Spleen (tissue), 13 donors: ENCODE measurements at places on chromosomes 2 and 18. TPM values are rescaled to one million over a fixed set of nuclear protein-coding genes. Genes with fewer than 3 reads are reported as not detected.

DNA sequence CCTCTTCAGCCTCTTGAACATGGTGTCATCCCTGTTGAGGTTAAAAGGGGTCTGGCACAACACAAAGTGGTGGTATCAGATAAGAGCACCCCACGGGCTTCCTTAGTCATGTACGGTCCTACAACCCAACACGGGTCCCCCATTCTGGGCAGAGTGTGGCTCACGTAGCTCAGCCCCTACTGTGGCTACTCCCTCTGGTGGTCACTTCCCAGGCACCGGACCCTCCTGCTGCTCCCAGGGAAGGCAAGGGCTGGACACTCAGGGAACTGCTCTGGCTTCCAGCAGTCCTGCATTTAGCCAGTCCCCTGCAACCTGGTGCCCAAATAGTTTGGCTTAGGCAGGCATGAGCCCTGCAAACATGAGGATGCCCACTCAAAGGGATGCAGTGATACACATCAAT is 58.6 kb downstream of the GALNT14 start:
- no peaks in the 10 kb centered on the region for H3K27me3 ChIP-seq
- no peaks in the 10 kb centered on the region for H3K36me3 ChIP-seq
- no peaks in the 10 kb centered on the region for H3K4me1 ChIP-seq
- no peak overlapping the region for H3K4me3 ChIP-seq
- DNase-seq, result no peak

APCDD1 gene
- 5.8 TPM for total RNA-seq

DNA sequence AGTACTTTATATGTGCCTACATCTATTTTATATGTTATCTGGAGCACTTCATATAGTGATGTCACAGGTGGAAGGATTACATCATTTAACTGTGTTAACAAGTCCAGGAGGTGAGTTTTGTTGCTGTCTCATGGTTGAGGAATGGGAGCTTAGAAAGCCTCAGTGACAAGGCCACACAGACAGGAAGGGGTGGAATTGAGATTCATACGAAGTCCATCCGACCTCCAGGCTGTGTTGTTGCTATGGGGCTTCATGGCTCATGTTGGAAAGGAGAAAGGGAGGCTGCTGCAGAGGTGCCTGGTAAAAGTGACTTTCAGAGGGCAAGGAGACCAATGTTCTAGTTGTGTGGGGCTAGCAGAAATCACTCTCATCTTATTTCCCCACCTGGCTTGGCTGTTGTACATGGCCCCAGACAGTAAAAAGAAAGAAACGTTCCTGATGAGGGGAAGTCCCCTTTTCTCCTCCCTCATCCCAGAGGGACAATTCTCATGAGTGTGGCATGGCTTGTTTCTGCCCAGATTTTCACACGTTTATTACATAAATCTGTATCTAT is 31.0 kb upstream of the GREB1 start:
- no peak overlapping the region for H3K27ac ChIP-seq
- no peak overlapping the region for H3K4me3 ChIP-seq
- H3K4me1 ChIP-seq, result no peaks in the 10 kb centered on the region

FOXD4L1 gene
- 0.21 TPM for total RNA-seq

GRCh38 chr2:214378455-214379103 is 32.3 kb upstream of the VWC2L start:
- no peaks in the 10 kb centered on the region for H3K27me3 ChIP-seq
- no peaks in the 10 kb centered on the region for H3K36me3 ChIP-seq
- DNase-seq, result no peak
- H3K27ac ChIP-seq, result no peak overlapping the region

DNA sequence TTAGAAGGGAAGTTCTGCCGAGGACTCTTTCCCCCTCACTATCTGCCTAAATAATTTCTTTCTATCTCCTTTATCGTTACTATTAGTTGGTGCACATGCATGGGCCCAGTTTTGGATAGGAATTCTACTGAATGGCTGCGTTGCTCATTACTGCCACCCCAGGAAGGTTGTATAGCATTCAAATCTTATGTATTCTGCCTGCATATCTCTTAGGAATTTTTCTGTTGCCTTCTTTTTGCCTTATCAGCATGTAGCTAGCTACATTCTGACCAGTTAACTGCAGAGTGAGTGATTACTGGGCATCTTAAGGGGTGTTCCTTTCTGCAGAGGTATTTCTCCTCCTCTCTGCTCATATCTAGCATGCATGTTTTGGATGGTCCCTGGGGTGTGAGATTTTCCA is 239.6 kb downstream of the TDRD15 start:
- no peak overlapping the region for H3K27ac ChIP-seq
- no peak for DNase-seq
- no peaks in the 10 kb centered on the region for H3K36me3 ChIP-seq
- no peak overlapping the region for H3K4me3 ChIP-seq
- no peaks in the 10 kb centered on the region for H3K4me1 ChIP-seq

DNA sequence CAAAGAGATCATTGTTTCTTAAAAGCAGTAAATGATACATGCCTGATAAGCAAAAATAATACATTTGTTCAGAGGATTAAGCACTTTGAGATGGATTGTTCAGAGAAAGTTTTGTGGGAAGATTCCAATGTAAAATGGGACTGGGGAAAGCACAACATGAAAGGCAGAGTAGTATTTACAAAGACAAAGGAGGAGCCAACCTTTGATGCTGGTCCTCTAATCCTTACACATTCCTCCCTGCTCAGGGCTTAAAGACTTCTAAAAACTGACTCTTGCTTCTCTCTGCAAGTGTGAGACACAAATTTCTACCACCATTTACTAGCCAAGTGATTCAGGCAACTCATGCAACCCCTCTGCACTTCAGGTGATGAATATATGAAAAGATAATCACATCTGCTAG is 47.2 kb upstream of the REG3G start:
- H3K36me3 ChIP-seq, result no peaks in the 10 kb centered on the region
- no peaks in the 10 kb centered on the region for H3K27me3 ChIP-seq
- no peak overlapping the region for H3K27ac ChIP-seq
- no peak for DNase-seq
- peaks cover 15% of the 10 kb centered on the region for H3K4me1 ChIP-seq

GRCh38 chr18:5668087-5668715 is 124.4 kb upstream of the EPB41L3 start:
- H3K4me3 ChIP-seq, result no peak overlapping the region
- H3K36me3 ChIP-seq, result no peaks in the 10 kb centered on the region
- DNase-seq, result no peak
- H3K4me1 ChIP-seq, result no peaks in the 10 kb centered on the region

- DNase-seq, result no peak
- no peak overlapping the region for H3K27ac ChIP-seq
- no peak overlapping the region for H3K4me3 ChIP-seq
- no peaks in the 10 kb centered on the region for H3K36me3 ChIP-seq
- no peaks in the 10 kb centered on the region for H3K4me1 ChIP-seq
Observed at GRCh38 chr2:202743613-202744012, 108.8 kb downstream of the FAM117B start.

C2orf15 gene
- 1.5 TPM for total RNA-seq

DNA sequence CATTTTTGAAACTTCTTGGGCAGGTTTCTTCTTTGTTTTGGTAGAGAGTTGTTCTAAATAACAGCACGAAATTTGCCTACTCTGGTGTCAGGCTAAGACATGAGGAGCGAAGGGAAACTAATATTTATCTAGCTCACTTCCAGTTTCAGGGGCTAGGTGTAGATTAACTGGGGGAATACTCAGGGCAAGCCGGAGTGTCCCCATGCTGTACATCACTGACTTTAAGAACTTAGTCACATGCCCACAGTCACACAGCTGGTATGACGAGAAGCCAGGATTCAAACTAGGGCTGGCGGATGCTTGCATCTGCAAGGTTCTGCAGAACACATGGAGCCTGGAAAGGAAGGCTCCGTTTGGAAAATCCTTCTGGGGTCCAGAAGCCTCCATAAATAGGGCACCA is 133.3 kb downstream of the ALPK2 start:
- no peak for DNase-seq
- peaks cover 6% of the 10 kb centered on the region for H3K4me1 ChIP-seq
- no peak overlapping the region for H3K27ac ChIP-seq
- H3K36me3 ChIP-seq, result no peaks in the 10 kb centered on the region
- peaks cover 6% of the 10 kb centered on the region for H3K27me3 ChIP-seq

DNA sequence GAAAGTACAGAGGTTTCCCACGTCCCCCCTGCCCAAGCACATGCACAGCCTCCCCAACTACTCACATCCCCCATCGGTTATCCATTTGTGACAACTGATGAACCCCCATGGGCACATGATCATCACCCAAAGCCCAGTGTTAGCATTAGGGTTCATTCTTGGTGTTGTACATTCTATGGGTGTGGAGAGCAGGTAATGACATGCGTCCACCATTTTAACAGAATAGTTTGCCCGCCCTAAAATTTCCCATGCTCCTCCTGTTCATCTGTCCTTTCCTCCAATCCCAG is 74.3 kb downstream of the LONRF2 start:
- H3K27ac ChIP-seq, result peak overlapping the region; percentile 50
- no peaks in the 10 kb centered on the region for H3K36me3 ChIP-seq
- DNase-seq, result peak; percentile 47
- peaks cover 9% of the 10 kb centered on the region for H3K4me1 ChIP-seq
- H3K4me3 ChIP-seq, result no peak overlapping the region
- H3K27me3 ChIP-seq, result no peaks in the 10 kb centered on the region

DNA sequence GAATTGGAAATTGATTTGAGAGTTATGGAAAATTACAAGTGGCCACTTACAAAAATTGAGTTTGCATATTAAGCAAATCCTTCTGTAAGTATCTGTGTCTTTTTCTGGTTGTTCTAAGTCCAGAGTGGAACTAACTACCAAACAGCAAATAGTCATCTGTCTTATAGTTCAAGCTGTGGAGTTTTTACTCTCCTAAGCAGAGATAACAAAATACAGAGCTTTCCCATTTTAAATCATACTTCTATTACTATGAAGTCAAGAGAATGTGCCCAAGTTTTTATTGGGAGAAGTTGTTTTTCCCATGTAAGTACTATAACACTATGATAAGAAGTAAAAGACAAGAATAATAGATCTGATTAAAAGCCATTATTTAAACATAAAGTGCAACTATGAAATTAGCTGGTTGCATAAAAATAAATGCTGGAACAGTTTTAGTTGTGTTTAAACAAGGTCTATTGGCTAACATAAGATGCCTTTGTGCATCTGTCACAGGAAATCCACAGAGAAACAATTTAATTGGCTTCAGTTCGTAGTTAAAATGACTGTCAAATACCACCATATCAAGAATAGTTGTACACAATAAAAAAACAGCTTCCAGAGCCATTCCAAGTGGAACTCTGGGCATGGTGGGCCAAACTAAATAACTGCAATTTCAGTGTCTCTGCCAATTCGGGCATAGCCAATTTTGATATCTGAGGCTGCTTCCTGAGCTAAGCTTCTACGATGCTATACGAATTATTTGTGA is 1467.4 kb upstream of the NXPH2 start:
- H3K4me1 ChIP-seq, result no peaks in the 10 kb centered on the region
- no peak for DNase-seq
- no peak overlapping the region for H3K27ac ChIP-seq
- H3K4me3 ChIP-seq, result no peak overlapping the region

ANKRD30B gene
- total RNA-seq, result not detected

DNA sequence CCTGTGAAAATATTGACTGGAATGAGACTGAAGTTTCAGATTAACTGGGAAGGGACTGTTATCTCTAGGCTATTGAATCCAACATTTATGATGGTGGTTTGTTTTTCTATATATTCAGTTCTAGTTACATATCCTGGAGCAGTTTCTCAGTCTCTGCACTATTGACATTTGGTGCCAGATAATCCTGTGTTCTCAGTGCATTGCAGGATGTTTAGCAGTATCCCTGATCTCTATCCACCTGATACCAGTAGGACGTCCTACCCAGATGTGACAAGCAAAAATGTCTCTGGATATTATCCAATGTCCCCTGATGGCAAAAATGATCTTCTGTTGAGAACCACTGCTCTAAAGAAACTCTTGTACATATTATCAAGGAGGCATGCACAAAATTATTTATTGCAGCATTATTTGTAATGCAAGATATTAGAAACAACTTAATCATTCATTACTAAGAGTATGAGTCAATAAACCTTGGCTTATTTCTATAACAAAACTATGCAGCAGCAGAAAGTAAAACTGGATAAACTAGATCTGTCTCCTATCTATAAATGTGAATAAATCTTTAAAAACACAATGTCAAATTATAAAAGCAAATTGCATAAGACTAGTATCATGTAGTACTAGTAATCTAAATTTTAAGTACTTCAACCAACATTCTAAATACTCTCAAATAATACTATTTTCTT is 369.3 kb upstream of the RND3 start:
- H3K27me3 ChIP-seq, result no peaks in the 10 kb centered on the region
- no peak overlapping the region for H3K27ac ChIP-seq
- H3K36me3 ChIP-seq, result no peaks in the 10 kb centered on the region

- H3K4me3 ChIP-seq, result no peak overlapping the region
- peaks cover 7% of the 10 kb centered on the region for H3K4me1 ChIP-seq
- H3K27me3 ChIP-seq, result no peaks in the 10 kb centered on the region
- H3K36me3 ChIP-seq, result no peaks in the 10 kb centered on the region
- DNase-seq, result no peak
Observed at GRCh38 chr2:42922790-42923579, 130.6 kb upstream of the HAAO start.

DNA sequence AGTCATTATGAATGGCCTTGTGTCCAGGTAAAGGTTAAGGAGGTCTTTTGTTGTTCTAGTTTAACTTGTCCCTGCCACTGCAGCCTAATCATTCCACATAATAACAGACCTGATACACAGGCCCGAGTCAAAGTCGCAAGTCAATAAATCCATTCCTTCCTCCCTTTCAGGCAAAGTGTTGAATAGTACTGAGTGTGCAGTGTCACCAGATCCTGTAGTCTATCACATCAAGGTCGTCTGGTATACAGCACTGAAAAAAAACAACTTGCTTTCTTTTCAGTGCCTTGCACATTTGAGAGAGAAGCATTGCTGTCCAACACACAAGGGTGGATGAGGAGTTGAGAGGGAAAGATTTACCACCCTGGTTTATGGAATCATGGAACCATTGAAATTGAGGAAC is 606.2 kb downstream of the BCL11A start:
- DNase-seq, result no peak
- H3K36me3 ChIP-seq, result no peaks in the 10 kb centered on the region
- no peaks in the 10 kb centered on the region for H3K4me1 ChIP-seq
- H3K27me3 ChIP-seq, result no peaks in the 10 kb centered on the region
- H3K27ac ChIP-seq, result no peak overlapping the region

UGT1A10 gene
- not detected for total RNA-seq

POU3F3 gene
- not detected for total RNA-seq

ANTXR1 gene
- 33.2 TPM for total RNA-seq

- H3K27ac ChIP-seq, result peak overlapping the region; percentile 11
- H3K27me3 ChIP-seq, result no peaks in the 10 kb centered on the region
- DNase-seq, result no peak
Observed at GRCh38 chr2:102262216-102263129, 48.9 kb upstream of the IL1RL1 start.

GRCh38 chr18:70645971-70646370 is 357.1 kb downstream of the SOCS6 start:
- no peak overlapping the region for H3K4me3 ChIP-seq
- DNase-seq, result no peak
- no peaks in the 10 kb centered on the region for H3K4me1 ChIP-seq
- H3K27me3 ChIP-seq, result no peaks in the 10 kb centered on the region
- H3K36me3 ChIP-seq, result no peaks in the 10 kb centered on the region
- H3K27ac ChIP-seq, result no peak overlapping the region

- H3K4me3 ChIP-seq, result no peak overlapping the region
- no peak for DNase-seq
- H3K4me1 ChIP-seq, result no peaks in the 10 kb centered on the region
- H3K27ac ChIP-seq, result no peak overlapping the region
Observed at GRCh38 chr18:58618822-58619595, 9.9 kb downstream of the ALPK2 start.

GRCh38 chr18:57859314-57859713 is 56.2 kb upstream of the ATP8B1 start:
- H3K27me3 ChIP-seq, result no peaks in the 10 kb centered on the region
- DNase-seq, result no peak
- no peak overlapping the region for H3K4me3 ChIP-seq
- H3K27ac ChIP-seq, result no peak overlapping the region
- no peaks in the 10 kb centered on the region for H3K4me1 ChIP-seq
